Smooth muscle cell of bladder (primary cell): ENCODE measurements at places on chromosomes 5 and 9. TPM values are rescaled to one million over a fixed set of nuclear protein-coding genes. Genes with fewer than 3 reads are reported as not detected.

The ADAMTS19 gene
- total RNA-seq = 36.3 and 87.6 TPM in 2 replicates

The PRRT1B gene
- not detected in 2 replicates for total RNA-seq

The OR1L4 gene
- total RNA-seq = not detected in 2 replicates

The CARTPT gene
- not detected in 2 replicates for total RNA-seq

The ERMP1 gene
- 15.2 and 19.1 TPM in 2 replicates for total RNA-seq

The OR1J2 gene
- 0.14 TPM in 1 of 2 replicates, not detected in the other for total RNA-seq

The TRIM52 gene
- 3.4 and 5.2 TPM in 2 replicates for total RNA-seq

The IFNK gene
- not detected in 2 replicates for total RNA-seq

The RLN1 gene
- not detected in 2 replicates for total RNA-seq
